ENCODE measurements at places on chromosomes 3 and 15. TPM values are rescaled to one million over a fixed set of nuclear protein-coding genes. Genes with fewer than 3 reads are reported as not detected.

DNA sequence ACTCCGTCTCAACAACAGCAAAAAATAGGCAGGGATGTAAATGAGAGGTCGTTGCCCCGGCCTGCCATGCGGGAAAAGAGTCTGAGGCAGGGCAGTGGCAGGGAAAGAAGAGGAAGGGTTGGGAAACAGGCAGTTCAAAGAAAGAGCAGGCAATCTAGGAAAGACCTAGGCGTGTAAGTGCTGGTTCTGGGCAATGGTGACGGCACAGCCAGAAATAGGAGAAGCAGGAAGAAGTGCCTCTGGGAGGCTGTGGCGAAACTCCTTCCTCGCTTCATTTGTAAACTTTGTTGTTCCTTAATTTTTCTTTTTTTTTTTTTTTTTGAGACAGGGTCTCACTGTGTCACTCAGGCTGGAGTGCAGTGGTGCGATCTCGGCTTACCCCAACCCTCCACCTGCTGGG, 4.3 kb downstream of the SLC51A start:
- peaks cover 5% of the 10 kb centered on the region for H3K27me3 ChIP-seq
- peak overlapping the region; percentile 6 for H3K27ac ChIP-seq
- no peak for DNase-seq

DNA sequence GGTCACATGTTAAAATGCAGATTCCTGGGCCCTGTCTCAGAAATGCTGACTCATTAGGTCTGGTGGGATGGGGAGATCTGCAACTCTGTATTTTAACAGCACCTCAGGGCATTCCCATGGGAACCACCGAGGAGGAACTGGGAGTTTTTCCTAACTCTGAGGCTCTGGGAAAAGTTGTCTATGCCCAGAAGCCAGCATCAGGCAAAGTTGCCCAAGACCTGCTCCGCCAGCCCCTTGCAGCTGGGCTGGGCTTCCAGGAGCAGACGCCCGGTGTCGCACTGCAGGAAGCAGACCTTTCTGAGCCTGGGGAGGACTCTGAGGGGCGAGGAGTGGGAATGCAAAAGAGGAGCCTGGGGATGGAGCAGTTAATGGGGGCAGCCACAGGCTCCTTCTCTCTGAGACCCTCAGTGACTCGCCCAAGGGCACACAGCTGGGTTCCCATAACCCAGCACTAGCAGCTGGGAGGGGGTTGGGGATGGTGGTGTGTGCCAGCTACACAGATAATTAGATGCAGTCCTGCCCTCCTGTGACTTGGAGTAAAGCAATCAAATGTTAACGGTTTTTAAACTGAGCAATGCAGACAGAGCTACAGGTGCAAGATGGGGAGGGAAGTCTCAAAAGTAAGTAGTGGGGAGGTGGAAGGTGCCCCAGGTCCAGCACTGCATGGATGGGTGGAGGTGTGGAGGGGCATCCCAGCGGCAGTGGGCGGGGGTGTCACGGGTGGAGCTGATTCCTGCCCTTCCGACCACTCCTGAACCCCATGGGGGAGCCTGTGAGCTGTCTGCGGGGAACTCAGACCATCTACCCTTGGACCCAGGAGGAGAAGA, 100.4 kb downstream of the LSM3 start:
- no peak overlapping the region for H3K27ac ChIP-seq
- H3K4me3 ChIP-seq, result no peak overlapping the region
- no peaks in the 10 kb centered on the region for H3K36me3 ChIP-seq
- no peak for DNase-seq
- H3K27me3 ChIP-seq, result no peaks in the 10 kb centered on the region

- no peaks in the 10 kb centered on the region for H3K36me3 ChIP-seq
- DNase-seq, result no peak
- peaks cover 10% of the 10 kb centered on the region for H3K27me3 ChIP-seq
- no peaks in the 10 kb centered on the region for H3K4me1 ChIP-seq
- H3K27ac ChIP-seq, result peak overlapping the region; percentile 1
Observed at GRCh38 chr3:49563766-49564165, 9.5 kb downstream of the BSN start.

GRCh38 chr15:52566889-52567288, 1.9 kb downstream of the ARPP19 start:
- peak overlapping the region; percentile 96 for H3K4me3 ChIP-seq
- H3K27me3 ChIP-seq, result no peaks in the 10 kb centered on the region
- peak overlapping the region; percentile 70 for H3K27ac ChIP-seq

- H3K36me3 ChIP-seq, result no peaks in the 10 kb centered on the region
- no peaks in the 10 kb centered on the region for H3K27me3 ChIP-seq
- no peak for DNase-seq
Observed at GRCh38 chr3:181333394-181333793, 343.9 kb upstream of the DNAJC19 start.

GRCh38 chr3:152377184-152377570, 108.4 kb downstream of the MBNL1 start:
- no peak for DNase-seq
- peaks cover 38% of the 10 kb centered on the region for H3K36me3 ChIP-seq
- no peak overlapping the region for H3K4me3 ChIP-seq
- no peaks in the 10 kb centered on the region for H3K27me3 ChIP-seq
- peak overlapping the region; percentile 83 for H3K27ac ChIP-seq
- peaks cover 74% of the 10 kb centered on the region for H3K4me1 ChIP-seq

DNA sequence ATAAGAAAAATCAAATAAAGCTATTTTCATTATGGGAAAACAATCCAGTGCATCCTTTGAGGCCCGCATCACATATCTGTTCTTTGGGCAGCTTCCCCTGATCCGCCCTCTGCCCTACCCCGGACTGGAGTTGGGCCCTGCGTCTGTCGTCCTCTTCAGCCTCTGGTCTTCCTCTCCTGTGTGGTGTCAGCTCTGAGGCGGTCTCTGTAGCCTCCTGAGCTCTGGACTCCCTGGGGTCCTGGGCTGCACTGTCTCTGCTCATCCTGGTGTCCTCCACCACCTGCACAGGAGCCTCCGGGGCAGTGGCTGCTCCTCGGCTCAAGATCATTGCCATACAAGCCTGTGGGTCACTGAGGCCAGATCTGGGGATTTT, 7.4 kb upstream of the SNX22 start:
- no peaks in the 10 kb centered on the region for H3K4me1 ChIP-seq
- H3K27ac ChIP-seq, result no peak overlapping the region
- no peaks in the 10 kb centered on the region for H3K27me3 ChIP-seq
- H3K36me3 ChIP-seq, result peaks cover 18% of the 10 kb centered on the region
- no peak overlapping the region for H3K4me3 ChIP-seq

DNA sequence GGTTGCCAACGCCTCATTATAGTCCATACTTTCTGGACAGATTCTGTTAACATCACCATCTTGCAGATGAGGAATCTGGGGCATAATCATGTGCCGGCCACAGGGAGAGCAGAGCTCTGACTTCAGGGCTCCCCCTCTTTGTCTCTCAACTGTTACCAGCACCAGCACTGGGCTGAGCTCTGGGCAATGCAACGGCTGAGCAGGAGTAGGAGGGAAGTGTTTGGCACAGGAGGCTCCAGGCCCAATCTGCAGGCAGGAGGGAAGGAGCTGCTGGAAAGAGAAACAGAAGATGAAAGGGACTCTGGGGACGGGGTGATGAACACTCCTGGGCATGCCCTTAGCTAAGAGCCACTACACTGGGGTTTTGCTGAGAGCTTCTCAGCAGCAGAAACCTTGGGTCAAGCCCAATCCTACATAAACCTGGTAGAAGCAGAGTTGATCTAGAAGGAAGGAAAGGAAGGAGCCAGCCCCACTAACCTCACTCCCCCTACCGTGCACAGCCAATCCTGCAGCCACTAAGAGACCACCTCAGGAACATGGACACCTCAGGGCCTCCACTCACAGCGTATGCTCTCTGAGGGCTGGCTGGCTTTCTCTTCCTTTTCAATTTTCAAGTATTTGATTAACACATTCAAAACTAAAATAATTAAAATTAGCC, 73.1 kb upstream of the SPATA12 start:
- H3K27ac ChIP-seq, result no peak overlapping the region
- H3K27me3 ChIP-seq, result peaks cover 12% of the 10 kb centered on the region
- peaks cover 23% of the 10 kb centered on the region for H3K4me1 ChIP-seq

GRCh38 chr3:64207289-64208080, 17.8 kb downstream of the PRICKLE2 start:
- H3K27ac ChIP-seq, result no peak overlapping the region
- H3K4me3 ChIP-seq, result no peak overlapping the region
- H3K27me3 ChIP-seq, result peaks cover 7% of the 10 kb centered on the region
- no peak for DNase-seq

GRCh38 chr15:43105077-43105736, 631 bp downstream of the UBR1 start:
- H3K4me1 ChIP-seq, result peaks cover 48% of the 10 kb centered on the region
- H3K27ac ChIP-seq, result peak overlapping the region; percentile 96
- peak overlapping the region; percentile 93 for H3K4me3 ChIP-seq
- peak; percentile 45 for DNase-seq
- H3K36me3 ChIP-seq, result peaks cover 31% of the 10 kb centered on the region

DNA sequence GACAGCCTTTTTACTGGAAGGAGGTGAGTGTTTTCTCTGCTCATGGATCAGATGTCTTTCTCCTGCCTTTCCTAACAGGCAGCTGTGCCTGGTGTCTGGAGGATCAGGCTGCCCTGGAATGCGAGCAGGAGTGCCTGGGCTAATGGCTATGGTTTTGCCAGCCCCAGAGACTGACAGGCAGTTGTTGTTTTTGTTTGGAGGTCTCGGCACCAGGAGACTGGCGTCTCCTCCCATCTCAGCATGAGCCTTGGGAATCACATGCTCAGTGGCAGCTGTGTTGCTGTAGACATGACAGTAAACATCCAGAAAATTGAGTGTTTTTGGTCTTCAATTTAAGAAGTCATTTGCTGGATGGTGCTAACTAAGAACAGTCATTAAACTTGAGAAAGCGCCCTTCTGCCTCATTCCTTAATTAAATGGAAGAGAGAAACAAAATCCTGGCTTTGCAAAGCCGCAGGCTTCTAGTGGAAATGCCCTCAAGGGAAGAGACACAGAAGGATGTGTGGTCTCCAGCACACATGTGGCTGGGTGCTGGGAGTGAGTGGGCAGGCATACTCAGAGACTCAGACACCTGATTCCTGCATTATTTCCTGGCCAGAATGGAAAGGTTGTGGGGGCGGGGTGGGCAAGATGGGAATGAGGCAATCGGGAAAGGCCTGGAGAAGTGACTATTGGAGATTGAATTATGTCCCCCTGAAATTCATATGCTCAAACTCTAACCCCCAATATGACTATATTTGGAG, 97.0 kb upstream of the NMNAT3 start:
- H3K4me3 ChIP-seq, result no peak overlapping the region
- DNase-seq, result no peak
- H3K27me3 ChIP-seq, result peaks cover 6% of the 10 kb centered on the region
- H3K27ac ChIP-seq, result no peak overlapping the region
- H3K4me1 ChIP-seq, result no peaks in the 10 kb centered on the region

GRCh38 chr15:86570738-86571137, 491.1 kb downstream of the AGBL1 start:
- H3K27me3 ChIP-seq, result no peaks in the 10 kb centered on the region
- DNase-seq, result no peak
- H3K27ac ChIP-seq, result no peak overlapping the region
- peaks cover 9% of the 10 kb centered on the region for H3K4me1 ChIP-seq
- no peaks in the 10 kb centered on the region for H3K36me3 ChIP-seq

GRCh38 chr15:45586125-45586524, 1.1 kb upstream of the BLOC1S6 start:
- peak overlapping the region; percentile 94 for H3K4me3 ChIP-seq
- H3K36me3 ChIP-seq, result peaks cover 3% of the 10 kb centered on the region
- DNase-seq, result no peak
- H3K27me3 ChIP-seq, result no peaks in the 10 kb centered on the region

DNA sequence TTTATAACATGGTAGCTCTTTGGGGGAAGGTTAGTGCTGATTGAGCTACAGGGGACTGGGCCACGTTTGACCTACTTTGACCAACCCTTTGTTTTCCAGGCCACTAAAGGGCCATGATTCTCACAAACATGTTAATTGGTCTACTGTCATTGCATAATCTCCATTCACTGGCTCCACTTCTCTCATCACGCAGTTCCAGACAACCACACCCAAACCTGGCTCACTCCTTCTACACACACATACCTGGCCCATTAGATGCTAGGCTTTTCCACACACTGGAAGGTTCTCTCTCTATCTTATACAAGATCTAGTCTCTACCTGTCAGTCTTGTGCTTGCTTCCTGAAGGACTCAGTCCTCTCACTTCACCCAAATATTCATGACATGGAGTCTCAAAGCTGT, 15.9 kb downstream of the TGM5 start:
- H3K36me3 ChIP-seq, result no peaks in the 10 kb centered on the region
- no peak overlapping the region for H3K4me3 ChIP-seq
- no peak for DNase-seq
- H3K4me1 ChIP-seq, result peaks cover 25% of the 10 kb centered on the region

GRCh38 chr15:73709686-73710085, 25.5 kb downstream of the CD276 start:
- no peak for DNase-seq
- no peak overlapping the region for H3K4me3 ChIP-seq
- H3K27ac ChIP-seq, result no peak overlapping the region
- H3K4me1 ChIP-seq, result no peaks in the 10 kb centered on the region
- no peaks in the 10 kb centered on the region for H3K36me3 ChIP-seq
- H3K27me3 ChIP-seq, result peaks cover 2% of the 10 kb centered on the region

DNA sequence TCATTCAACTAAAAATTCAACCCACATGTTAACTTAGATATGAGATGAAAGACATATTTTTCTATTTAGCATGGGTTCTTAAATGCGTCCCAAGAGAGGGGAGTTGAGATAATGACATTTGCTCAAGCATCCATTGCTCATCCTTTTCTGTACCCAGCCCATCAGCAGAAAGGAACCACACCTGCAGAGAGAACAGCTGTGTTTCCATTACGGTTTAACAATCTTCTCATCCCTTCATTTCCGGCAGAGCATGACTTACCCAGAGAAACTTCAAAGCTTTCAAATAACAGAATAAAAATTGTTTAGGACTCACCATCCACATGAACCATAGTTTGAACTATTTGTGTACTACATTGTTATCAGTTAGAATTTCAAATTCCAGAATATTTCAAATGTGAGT, 113.1 kb downstream of the TGFBR2 start:
- no peak overlapping the region for H3K27ac ChIP-seq
- no peak for DNase-seq
- H3K36me3 ChIP-seq, result no peaks in the 10 kb centered on the region
- H3K27me3 ChIP-seq, result no peaks in the 10 kb centered on the region

DNA sequence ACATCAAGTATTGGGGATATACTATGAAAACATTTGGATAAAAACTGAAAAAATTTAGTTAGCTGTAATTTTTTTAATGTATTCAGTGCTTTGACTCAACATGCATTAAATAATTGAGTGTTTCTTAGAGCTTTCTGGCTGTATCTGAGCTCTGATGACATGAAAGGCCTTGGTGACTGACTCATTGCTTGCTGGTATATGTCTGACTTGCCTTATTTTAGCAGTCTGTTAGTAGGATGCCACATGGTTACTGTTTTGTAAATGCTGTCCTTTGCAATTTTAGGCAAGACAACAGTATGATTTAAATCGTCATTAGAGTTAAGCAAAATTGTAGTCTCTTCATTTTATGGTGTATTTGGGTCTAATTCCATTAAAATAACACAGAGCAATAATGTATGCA, 199.2 kb downstream of the GHSR start:
- H3K27me3 ChIP-seq, result no peaks in the 10 kb centered on the region
- no peak for DNase-seq
- no peak overlapping the region for H3K27ac ChIP-seq
- no peak overlapping the region for H3K4me3 ChIP-seq
- peaks cover 7% of the 10 kb centered on the region for H3K4me1 ChIP-seq

- peaks cover 31% of the 10 kb centered on the region for H3K4me1 ChIP-seq
- H3K4me3 ChIP-seq, result peak overlapping the region; percentile 42
- no peaks in the 10 kb centered on the region for H3K36me3 ChIP-seq
- H3K27me3 ChIP-seq, result no peaks in the 10 kb centered on the region
- peak; percentile 64 for DNase-seq
- H3K27ac ChIP-seq, result peak overlapping the region; percentile 75
Observed at GRCh38 chr3:172562871-172563865, 39.9 kb upstream of the TNFSF10 start.

Gene FAM162A
- 163 TPM for total RNA-seq

Gene RETNLB
- total RNA-seq, result not detected

Gene SPATA12
- total RNA-seq, result not detected

Gene ADAMTS17
- total RNA-seq, result 0.57 TPM

Gene GNAT1
- not detected for total RNA-seq

Gene RASL12
- not detected for total RNA-seq
